ENCODE measurements at places on chromosomes 7 and 10.

GRCh38 chr7:274266-274665 lies 15.7 kb upstream of the FOXL3 start:
- no peak for DNase-seq

DNA sequence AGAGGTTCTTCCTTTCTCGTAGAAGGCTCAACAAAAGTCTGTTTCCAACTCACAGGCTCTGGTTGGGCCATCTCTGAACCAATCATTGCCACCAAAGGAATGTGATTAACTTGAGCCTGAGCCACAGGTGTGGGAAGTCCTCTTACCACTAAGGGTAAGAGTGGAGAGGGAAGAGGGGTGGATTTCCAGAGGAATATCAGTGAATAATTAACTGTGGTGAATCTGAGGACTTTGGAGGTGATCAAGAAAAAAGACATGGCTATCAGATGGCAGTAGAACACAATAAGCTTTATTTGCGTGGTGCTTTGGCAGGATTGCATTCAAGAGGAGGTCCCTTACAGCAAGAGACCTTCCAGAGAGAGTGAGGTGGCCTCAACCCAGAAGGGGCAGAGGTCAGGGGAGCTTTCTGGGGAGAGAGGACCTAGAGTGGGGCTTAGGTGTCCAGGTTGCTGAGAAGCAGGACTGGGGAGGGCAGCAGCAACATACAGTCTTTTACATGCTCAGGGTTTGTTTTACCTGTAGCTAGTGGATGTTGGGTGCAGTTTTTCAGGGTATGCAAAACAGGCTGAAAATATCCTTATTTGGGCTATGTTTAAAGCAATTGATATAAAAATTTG lies 61.4 kb downstream of the BBS9 start:
- DNase-seq, result no peak

- DNase-seq, result no peak
Observed at GRCh38 chr7:135692055-135692454, 29.7 kb downstream of the STMP1 start.

GRCh38 chr7:2306688-2307087 lies 7.6 kb downstream of the SNX8 start:
- no peak for DNase-seq

- no peak for DNase-seq
Observed at GRCh38 chr10:86856156-86856555, 99.7 kb downstream of the BMPR1A start.

DNA sequence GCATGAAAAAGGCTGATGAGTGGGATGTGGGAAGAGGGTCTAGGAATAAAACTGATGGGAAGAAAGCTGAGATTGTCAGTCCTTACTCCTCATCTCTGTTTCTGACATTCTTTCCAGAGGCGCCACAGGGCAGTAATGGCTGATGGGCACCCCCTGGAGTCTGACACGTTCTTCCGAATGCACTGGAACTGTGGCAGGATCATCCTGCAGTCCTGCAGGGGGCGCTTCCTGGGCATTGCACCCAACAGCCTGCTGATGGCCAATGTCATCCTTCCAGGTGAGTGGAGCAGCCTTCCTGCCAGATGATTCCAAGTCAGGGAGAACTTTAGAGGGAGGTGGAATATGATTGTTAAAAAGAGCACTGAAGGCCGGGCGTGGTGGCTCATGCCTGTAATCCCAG lies 4.8 kb downstream of the FSCN3 start:
- DNase-seq, result no peak

- DNase-seq, result no peak
Observed at GRCh38 chr7:148664324-148664723, 34.4 kb upstream of the CUL1 start.

- DNase-seq, result no peak
Observed at GRCh38 chr10:48656914-48657305, 27.8 kb upstream of the WDFY4 start.

DNA sequence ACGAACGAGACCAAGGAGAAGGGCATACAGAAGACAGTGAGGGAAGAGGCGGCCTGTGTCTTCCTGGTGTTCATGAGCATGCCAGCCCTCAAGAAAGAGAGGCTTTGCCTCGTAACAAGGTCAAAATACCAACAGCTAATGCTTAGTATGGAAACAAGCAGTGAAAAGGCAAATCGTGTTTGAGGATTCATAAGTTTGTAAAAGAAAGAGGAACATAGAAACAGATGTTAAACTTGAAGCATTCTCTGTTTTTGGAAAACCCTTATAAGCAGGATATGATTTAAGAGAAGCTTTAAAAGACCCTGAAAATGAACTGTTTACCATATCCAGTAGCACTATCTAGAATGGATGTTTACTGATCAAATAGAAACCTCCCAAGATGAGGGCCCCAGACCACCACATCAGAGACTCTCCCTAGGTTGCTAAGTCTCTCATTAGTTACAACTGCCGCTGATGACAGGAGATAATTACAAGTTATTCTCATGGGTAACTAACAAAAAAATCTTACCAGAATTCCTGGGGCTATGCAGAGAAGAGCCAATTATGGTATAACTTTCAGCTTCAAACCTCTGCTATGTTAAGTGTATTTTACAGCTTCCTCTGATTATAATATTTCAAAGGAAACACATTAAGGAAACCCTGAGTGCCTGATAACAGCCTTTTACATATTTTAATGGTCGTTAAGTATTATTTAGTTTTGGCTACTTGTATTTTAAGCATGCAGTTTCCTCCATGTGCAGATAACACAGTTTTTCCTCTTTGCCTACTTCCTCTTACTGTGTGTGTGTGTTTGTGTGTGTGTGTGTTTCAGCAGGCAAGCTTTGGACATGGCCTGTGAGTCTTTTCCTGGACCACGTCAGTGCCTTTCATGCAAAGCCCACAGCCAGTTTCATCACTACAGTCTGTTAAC lies 17.9 kb downstream of the JCAD start:
- DNase-seq, result no peak

- no peak for DNase-seq
Observed at GRCh38 chr7:138796038-138796615, 1.7 kb upstream of the TMEM213 start.

DNA sequence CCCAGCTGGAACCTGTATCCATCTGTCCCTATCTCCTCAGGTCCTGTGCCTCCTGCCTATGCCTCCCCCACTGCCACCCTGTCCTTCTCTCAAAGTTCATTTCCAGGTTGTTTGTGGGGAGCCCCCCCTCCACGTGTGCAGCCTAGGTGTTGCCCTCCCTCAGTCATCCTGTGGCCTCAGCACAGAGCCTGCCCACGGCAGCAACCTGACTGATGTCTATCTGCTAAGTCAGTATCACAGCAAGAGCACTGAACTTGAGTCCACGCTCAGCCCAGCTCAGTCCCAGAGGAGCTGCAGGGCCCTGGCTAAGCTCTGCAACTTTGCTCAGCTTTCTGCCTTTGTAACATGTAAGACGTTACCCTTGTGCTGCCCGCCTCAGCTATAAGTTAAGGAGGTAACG lies 28.7 kb downstream of the FAM53B start:
- DNase-seq, result no peak

- DNase-seq, result no peak
Observed at GRCh38 chr7:100219271-100219737, 445 bp upstream of the PVRIG start.

- no peak for DNase-seq
Observed at GRCh38 chr10:10530313-10530712, 487.4 kb upstream of the CELF2 start.

GRCh38 chr7:7439564-7439963 lies 96.1 kb downstream of the COL28A1 start:
- DNase-seq, result no peak

GRCh38 chr10:34907743-34908430 lies 92.8 kb upstream of the PARD3 start:
- DNase-seq, result no peak

- DNase-seq, result no peak
Observed at GRCh38 chr10:106836933-106837663, 327.4 kb downstream of the SORCS1 start.

- DNase-seq, result no peak
Observed at GRCh38 chr7:43283706-43284105, 171.3 kb downstream of the HECW1 start.

- DNase-seq, result no peak
Observed at GRCh38 chr10:69817078-69817581, 15.4 kb downstream of the COL13A1 start.

- no peak for DNase-seq
Observed at GRCh38 chr7:155829796-155830470, 17.7 kb upstream of the SHH start.

DNA sequence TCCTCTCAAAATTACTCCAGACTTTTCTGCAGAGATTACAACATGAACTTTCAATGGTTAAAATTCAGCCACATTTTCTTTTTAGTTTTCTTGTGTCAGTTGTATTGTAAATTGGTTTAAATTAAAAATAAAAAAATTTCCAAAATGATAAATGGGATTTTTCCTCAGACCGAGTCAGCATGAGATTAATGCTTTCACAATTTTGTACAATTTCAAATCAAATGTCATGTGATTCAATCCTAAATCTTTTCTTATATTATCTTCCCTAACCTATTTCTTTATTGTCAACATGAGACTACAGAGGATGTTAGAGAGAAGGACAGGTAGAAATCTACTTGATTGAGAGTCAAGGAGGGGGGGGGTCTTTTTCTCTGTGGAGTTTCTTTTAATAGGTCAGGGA lies 33.7 kb downstream of the FZD1 start:
- DNase-seq, result no peak

GRCh38 chr7:50363327-50364060 lies 59.0 kb downstream of the IKZF1 start:
- DNase-seq, result no peak

GRCh38 chr10:118835682-118836326 lies 81.0 kb upstream of the CACUL1 start:
- no peak for DNase-seq

GRCh38 chr10:49751636-49752510 lies 10.2 kb downstream of the OGDHL start:
- no peak for DNase-seq

GRCh38 chr7:121385800-121386179 lies 10.3 kb downstream of the FAM3C start:
- no peak for DNase-seq

- DNase-seq, result no peak
Observed at GRCh38 chr7:745431-746154, 18.5 kb upstream of the PRKAR1B start.

GRCh38 chr7:91566402-91566732 lies 302.1 kb downstream of the FZD1 start:
- DNase-seq, result no peak

GRCh38 chr7:30163231-30163894 lies 28.6 kb downstream of the MTURN start:
- no peak for DNase-seq

DNA sequence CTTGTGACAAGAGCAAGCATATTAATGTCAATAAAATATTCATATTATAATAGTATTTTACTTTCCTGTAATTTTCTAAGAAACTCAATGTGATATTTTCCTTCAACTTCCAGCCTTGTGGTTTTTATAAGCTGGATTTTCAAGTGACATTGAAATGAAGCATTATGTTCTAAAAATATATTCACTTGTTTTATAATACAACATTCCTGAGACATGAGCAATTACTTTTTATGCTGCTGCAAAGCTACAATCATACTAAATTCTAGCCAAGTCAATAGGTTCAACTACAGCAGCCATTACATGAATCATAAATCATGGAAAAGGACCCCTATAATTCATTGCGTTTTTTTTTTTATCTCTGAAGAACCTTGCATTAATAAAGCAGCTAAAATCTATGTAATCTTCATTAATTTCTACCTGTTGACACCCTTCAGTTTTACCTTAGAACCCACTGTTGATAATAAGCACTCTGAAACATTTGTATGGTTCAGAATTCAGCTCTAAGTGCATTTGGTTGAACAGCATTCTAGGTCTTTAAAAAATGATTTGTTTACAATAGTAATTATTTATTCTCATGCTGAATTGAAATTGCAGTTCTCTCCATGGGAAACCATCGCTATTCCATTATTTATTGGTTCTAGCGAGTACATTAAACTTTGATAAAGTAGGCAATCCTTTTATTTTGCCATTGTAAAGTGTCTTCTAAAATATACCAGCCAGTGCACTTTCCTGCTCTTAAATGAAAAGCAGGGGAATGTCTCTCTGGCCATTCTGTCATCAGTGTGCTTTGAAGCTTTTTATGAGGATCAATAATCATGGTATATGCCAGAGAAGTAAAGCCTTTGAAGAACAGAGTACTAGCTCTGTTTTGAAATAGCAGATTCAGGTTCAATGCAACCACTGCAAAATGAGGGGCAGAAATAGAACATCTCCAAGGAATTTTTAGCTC lies 132.6 kb downstream of the GNAT3 start:
- no peak for DNase-seq

DNA sequence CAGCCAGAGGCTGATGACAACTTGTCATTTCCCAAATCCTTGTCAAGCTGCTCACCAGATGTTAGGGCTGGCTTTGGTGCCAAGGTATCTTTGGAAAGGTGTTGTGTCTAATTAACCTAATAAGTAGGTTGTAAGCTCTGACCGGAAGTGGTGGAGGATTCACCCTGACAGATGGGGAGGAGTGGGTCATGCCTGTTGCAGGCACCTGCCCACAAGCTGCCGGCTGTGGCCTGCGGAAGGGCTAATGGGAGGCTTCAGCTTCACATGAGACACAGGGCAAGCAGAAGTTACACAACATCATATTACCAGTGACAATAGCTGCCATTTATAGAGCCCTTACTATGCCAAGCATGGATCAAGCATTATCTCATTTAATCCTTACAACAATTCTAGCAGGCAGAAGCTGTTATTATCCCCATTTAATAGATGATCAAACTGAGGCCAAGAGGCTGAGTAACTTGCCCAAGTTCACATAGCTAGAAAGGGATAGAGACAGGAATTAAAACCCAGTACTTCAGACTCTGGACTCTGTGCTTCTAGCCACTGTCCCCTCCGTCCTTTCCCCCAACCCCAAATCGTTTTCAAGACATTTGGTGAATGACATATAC lies 63.1 kb upstream of the DUSP5 start:
- no peak for DNase-seq

DNA sequence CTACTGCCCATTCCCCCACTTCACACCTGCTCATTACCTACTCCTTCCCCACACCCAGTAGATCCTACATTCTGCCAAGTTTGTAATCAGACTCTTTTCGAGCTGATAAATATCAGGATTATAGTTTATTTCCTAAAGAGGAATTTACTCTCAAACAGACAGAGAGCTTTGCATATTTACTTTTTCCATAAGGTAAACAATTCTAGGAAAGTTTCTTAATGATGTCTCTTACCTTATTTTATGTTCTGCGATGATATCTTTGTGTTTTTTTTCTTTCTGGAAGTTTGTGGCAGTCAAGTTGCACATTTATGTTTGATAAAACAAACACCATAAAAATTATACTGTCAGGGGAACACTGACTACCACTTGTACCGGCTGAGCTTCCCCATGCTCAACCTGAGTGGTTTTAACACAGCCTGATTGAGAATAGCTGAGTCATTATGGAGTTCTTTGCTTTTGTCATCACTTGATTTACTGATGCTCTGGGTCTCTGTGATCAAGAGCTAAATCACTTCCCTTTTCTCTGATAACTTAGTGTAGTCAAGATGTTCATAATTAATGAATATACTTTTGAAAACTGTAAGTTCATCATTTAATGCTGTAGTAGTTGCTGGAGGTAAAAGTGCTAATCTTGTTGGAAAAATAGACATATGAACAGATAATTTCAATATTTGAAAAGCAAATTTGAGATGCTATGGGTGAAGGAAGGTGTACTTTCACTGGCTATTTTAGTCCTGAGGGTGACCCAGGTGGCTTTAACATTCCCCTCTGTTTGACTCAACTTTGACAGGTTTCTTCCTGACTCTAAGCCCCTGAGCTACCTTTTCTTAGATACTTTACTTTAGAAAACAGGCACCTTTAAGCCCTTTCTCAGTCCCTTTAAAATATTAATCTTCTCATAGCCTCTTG lies 1034.5 kb upstream of the LRRTM3 start:
- no peak for DNase-seq
